Body of pancreas (tissue), 4 donors: ENCODE measurements at places on chromosomes 12 and 14.

GRCh38 chr12:57632073-57632957, 686 bp downstream of the B4GALNT1 start:
- no peak for DNase-seq

DNA sequence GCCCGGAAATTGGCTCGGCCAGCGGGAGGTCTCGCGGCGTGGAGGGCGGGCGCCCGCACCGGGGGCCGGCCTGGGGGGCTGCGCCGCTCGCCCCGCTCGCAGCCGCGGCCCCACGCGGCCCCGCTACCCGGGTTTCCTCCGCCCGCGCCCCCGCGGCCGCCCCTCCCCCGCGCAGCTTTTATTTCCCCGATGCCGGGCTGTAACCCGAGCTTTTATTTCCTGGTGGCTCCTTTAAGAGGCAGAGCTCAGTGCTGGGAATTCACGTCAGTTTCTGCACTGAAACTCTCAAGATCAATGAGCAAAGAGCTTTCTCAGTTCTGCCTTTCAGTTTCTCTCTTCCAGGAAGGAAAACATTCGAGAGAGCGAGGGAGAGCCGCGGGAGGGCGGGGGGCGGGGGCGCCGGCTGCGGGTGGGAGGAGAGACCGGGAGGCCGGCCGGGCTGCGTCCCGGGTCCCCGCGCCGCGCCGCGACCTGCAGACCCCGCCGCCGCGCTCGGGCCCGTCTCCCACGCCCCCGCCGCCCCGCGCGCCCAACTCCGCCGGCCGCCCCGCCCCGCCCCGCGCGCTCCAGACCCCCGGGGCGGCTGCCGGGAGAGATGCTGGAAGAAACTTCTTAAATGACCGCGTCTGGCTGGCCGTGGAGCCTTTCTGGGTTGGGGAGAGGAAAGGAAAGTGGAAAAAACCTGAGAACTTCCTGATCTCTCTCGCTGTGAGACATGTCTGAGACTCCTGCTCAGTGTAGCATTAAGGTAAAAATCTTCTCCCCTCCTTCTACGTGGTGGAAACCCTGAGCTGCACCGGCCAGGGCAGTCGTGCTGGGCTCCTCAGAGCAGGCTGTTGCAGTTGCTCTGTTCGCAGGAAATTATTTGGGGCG, at the start of gene ETV6:
TSS of gene ETV6 (plus strand) at position 262 of the 873 bp plus-strand sequence. CDS start at position 716, 454 bp downstream.
- DNase-seq = peak; percentile 83

DNA sequence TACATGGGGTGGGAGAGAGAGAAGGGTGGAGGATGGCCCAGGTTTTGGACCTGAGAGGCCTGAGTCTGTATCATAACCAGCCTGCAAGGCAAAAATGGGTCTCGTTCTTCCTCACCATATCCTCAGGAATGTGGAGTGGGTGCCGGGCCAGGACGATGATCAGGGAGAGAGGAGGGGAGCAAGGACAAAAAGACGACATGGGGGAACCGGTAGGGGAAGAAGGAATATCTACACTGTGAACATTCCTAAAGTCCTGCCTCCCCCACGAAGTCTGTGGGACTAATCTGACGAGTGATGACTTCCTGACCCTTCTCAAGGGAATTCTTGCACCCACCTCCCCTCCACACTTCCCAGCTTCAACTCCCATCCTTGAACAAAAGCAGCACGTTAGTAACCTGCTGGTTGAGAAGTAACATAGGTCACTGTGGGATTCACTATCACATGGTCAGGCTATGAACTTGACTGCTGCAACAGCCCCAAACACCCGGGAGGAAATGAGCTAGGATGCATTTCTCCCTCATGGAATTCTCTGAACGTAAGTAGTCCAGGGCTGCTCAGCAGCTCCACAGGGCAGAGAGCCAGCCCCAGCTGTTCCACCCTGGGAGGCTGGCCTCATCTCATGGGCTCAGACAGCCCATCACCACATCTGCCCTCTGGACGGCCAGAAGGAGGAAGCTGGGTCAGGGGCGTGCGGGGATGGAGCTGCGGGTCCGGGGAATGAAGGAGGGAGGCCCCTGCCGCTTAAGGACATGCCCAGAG, 36.8 kb upstream of the VWF start:
- DNase-seq = no peak

- DNase-seq = no peak
Measured at GRCh38 chr12:95620171-95620570, 68.9 kb upstream of the USP44 start.

- DNase-seq = no peak
Measured at GRCh38 chr12:32431025-32431424, 31.7 kb downstream of the FGD4 start.

GRCh38 chr14:69093631-69094421, 59.1 kb downstream of the DCAF5 start:
- DNase-seq = peak; percentile 16
